Stimulated activated memory B cell treated with anti-CD40 and anti-IgM and Interleukin-4, amounts not matched to agents 10 μg/mL and 1 μg/mL and 100 μg/mL, for 72 hours (primary cell): ENCODE measurements at places on chromosomes 12 and 14.

DNA sequence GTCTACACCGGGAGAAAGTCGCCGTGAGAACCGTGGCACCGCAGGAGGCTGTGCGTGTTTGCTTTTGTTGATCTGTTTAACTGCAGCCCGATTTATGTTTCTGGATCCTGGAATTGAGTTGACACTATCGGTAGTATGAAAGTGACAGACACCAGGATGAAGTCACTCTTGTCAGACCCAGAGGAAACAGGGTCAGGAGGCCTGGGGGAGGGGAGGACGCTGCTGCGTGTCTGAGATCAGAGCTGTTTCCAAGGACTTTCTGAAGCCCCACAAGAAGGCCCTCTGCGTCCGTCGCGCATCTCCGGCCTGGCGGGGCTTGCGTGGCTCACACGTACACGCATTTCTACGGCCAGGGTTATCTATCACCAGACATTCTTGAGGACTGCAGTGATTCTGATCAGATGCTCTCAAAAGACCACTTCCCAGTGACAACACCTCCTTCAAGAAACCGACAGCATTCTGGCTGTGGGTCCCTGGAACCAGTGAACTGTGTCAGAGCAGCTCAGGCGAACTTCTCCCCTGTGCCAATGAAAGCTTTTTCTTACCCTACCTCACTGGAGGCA, 263.4 kb downstream of the ADGRD1 start:
- no peak for ATAC-seq

DNA sequence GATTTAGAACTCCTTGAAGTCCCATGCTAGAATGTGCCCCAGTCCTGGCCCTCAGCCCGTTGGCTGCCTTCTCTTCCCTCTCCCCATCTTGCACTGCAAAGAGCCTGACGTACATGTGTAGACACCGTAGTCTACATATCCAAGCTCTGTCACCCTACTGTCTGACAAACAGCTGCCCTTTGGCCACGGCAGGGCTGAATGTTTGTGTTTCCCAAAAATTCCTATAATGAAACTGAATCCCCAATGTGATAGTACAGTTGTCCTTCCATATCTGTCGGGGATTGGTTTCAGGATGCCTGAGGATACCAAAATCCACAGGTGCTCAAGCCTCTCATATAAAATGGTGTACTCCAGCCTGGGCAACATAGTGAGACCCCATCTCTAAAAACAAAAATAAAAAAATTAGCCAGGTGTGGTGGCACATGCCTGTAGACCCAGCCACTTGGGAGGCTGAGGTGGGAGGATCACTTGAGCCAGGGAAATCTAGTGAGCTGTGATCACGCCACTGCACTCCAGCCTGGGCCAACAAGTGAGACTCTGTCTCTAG, 12.3 kb upstream of the TFCP2 start:
- no peak for ATAC-seq

DNA sequence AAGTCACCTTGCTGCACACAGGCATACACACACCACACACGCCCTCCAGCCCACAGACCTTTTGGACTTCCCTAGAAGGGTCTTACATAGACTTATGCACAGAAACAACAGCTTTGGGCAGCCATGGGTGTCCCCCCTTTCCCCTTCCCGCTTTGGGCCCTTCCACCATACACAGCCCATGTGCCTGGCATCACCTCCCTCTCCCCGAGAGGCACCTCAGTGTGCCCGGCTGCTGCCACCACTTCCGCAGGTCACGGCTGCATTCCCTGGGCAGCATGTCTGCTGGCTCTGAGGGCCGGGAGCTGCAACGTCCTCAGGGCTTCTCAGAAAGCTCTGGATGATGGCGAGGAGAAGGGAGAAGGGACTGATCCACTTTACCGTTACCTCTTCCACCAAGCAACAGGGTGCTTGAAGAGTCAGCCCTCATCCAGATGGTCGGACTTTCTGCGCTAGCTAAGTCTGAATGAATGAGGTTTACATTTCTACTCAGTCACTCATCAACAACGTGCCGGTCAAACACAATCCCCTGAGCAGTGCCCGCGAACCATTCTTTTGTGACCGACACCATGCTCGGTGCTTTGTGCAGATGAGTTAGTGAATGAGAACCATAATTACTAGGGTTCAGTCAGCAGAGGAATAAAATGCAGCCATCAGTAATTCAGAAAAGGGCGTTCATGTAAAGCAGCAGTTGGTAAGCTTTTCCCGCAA, 72.2 kb upstream of the BCL11B start:
- peak; percentile 40 for ATAC-seq

GRCh38 chr14:49892301-49892635, 614 bp upstream of the ARF6 start:
- ATAC-seq = peak; percentile 69

DNA sequence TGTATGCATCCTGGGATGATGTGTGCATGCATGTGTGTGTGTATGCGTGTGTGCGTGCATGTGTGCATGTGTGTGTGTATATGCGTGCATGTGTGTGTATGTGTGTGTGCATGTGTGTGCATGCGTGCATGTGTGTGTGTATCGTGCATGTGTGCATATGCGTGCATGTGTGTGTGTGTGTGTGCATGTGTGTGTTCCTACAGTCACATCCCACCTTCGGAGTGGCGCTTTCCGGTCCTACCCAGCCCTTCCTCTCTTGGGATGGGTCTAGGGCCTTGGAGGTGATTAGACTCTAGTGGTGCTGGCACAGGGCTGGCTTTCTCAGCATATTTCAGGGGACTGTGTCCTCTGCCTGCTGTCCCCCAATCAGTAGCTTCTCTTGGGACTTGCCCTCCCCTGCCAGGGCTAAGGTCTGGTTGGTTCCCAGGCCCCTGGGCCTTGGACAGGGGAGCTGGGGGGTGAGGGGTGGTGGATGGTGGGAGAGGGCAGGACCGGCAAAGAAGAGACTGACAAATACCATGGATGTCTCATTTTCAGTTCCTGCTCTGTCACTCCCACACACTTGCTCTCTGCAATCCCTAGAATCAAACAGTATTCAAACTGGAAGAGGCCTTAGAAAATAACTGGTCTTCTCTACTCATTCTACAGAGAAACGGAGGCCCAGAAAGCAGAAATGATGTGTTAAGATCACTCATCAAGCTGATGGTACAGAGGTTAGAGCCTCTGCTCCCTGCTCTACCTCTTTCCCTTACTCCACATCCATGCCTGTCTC, 21.9 kb upstream of the FAIM2 start:
- ATAC-seq = no peak

- ATAC-seq = peak; percentile 75
These were observed 86.7 kb downstream of the NCOR2 start for GRCh38 chr12:124480469-124481256.

DNA sequence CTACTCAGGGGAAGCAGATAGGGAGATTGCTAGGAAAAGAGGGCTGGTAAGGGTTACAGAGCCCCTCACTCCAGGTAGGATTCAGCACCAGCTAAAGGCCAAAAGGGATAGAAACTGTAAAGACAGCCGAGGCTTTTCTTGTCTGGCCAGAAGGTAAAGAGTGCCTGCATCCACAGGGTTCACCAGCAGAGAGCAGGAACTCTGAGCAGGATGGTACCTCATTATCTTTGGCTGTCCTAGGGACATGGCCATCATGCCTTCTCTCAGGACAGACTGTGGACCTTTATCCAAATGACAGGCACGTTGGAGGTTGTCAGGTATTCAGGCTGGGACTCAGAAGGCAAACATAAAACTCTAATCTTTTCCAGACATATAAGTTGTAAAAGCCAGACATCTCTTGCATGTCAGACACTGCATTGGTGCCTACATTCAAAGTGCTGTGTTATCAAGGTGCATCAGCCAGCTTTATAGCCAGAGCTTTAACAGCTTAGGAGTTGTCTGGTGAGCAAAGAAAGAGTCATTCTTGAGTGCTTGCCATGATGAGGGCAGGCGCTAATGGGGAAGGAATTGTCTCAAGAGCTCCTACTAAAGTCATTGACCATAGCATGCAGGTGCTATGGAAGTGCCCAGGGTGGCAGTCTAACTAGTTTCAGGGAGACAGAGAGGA, 89.5 kb downstream of the PELI2 start:
- no peak for ATAC-seq

DNA sequence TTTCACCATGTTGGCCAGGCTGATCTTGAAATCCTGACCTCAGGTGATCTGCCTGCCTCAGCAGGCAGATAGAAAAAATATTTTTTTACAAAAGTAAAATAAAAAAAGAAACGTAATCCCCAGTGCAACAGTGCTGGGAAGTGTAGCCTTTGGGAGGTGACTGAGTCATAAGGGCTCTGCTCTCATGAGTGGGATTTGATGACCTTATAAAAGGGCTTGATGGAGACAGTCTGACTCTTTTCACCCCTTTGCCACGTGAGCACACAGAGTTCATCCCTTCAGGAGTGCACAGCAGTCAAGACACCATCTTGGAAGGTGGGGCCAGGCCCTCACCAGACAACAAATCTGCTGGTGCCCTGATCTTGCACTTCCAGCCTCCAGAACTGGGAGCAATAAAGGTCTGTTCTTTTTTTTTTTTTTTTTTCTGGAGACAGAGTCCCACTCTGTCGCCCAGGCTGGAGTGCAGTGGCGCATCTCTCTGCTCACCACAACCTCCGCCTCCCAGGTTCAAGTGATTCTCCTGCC, 24.7 kb upstream of the DYNC1H1 start:
- ATAC-seq = no peak

DNA sequence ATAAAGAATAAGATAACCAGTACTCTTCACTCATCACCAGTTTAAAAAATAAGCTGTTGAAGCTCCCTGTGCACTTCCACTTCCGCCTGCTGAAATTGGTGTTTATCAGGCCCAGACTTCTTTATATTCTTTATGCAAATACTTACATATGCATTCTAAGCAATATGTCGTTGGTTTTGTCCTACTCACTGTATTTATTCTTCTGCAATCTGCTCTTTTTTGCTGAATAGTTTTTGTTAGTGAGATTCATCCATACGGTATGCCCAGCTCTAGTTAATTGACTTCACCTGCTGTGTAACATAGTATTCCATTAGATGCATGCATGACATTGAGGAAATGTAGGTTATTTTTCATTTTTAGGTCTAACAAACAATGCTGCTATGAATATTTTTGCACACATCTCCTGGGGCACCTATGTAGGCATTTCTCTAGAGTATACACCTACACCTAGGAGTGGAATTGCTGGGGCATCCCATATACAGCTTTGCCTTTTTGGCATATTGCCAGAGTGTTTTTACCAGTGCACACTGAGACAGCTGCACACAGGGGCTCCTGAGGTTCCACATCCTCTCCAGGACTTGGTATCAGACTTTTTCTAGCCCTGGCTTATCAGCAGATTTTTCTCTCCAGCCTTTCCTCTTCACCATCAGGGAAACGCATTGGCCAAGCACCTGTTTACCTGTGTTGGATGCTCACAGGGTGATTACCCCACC, 1.0 kb upstream of the NRIP2 start:
- ATAC-seq = no peak

- ATAC-seq = no peak
These were observed 254.7 kb downstream of the IPO8 start for GRCh38 chr12:30440826-30441602.

DNA sequence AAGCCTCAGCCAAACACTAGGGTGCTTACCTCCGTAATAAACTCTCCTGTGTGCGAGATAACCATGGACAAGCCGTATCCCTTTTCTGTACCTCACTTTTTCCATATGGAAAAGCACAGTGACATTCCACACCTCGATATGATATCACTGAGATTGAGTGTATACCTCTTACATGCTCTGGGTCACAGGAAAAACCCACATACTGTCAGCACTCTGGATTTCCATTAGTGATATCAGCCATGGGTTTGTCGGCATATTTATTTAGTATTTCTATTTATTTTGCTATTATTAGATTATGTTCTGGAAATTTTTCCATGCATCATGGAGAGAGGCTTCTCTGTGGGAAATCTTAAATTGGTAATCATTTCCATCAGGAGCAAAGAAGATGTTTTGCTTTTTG, 28.0 kb upstream of the DAAM1 start:
- ATAC-seq = no peak

DNA sequence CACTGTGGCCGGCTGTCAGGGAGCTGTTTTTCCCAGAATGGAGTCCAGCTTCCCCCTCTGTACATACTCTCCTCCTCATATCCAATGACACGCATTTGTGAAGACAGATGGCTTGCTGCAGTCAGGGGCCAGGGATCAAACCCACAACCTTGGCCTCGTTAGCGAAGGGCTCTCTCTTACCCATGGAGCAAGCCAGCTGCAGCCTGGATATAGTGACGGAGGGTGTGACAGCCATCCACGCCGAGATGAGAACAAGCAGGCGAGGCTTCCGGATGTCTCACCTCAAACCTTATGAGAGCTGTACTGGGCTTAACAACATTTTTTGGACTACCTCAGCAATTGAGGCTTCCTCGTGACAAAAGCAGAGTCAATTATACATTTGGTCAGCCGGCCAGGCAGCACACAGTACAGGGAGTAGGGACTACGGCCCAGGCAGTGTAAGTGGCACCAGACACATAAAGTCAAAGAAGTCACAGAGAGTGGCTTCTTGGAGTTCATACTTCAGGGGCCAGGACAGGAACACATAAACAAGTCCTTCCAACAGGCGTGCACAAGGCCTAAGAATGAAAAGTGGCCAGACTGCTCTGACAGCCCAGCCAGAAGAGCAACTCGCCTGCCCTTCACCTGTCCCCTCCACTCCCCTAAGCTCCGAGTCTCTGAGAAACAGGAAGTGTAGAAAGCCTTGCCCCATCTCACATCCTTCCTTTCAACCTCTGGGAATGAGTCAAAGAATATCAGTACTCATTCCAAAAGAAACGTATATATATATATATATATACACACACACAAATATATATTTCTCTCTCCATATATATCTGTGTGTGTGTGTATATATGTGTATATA, 115.1 kb downstream of the TTC7B start:
- no peak for ATAC-seq

- no peak for ATAC-seq
These were observed 39.1 kb upstream of the CCDC63 start for GRCh38 chr12:110807640-110808039.

DNA sequence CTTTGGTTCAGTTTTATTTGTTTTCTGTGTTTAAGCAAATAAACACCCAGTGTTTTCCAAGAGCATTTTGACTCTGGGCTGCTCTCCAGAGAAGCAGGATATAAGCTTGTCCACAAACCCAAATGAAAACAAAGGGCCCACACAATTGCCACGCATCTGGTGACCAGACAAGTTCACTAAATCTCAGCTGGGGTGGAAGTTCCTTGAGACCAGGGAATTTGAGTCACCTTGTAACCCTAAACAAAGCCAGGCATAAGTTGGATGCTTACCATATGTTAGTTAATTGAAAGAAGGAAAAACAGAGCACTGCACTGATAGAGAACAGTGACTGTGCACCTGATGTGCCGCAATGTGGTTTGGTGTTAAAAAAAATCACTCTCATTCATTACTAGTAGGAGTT, 1.6 kb upstream of the TXNRD1 start:
- ATAC-seq = no peak

GRCh38 chr14:68719634-68720384, 73.1 kb downstream of the ZFP36L1 start:
- ATAC-seq = no peak

- no peak for ATAC-seq
These were observed 26.0 kb downstream of the TBX3 start for GRCh38 chr12:114658002-114658441.

DNA sequence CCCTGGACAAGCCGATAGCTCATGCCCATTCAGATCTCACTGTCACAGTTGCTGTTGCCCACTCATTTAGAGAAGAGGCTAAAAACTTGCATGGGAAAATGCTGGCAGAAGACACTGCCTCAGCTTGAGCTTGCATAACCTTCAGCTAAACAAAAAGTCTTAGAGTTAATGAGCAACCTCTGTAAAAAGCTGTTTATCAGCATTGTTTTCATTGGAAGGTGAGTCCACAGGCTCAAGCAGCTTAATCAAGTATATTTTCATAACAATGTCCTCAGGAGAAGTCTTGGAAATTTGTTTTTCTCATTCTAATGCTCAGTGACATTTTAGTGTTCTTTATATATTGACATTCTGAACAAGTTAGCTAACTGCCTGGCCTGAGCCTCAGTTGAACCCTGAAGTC, 872.9 kb downstream of the TMTC2 start:
- ATAC-seq = no peak
